ENCODE measurements at places on chromosomes 12 and 14. TPM values are rescaled to one million over a fixed set of nuclear protein-coding genes. Genes with fewer than 3 reads are reported as not detected.

The BBOF1 gene
- total RNA-seq: 2.7 TPM

The BCL2L2 gene
- total RNA-seq: 0.69 TPM

The NELL2 gene
- 48.3 TPM for total RNA-seq

The DCP1B gene
- total RNA-seq: 12.2 TPM

The PCED1B gene
- 86.5 TPM for total RNA-seq

The SOAT2 gene
- 1.5 TPM for total RNA-seq

The CNTN1 gene
- not detected for total RNA-seq

The HOXC9 gene
- total RNA-seq: not detected

The CPNE8 gene
- 5.6 TPM for total RNA-seq

The DHRS4 gene
- total RNA-seq: 20.8 TPM

The NT5DC3 gene
- 12.3 TPM for total RNA-seq

The BLTP3B gene
- 57.4 TPM for total RNA-seq

The PLBD2 gene
- total RNA-seq: 21.7 TPM

The OAS1 gene
- total RNA-seq: 5.1 TPM

The NEUROD4 gene
- not detected for total RNA-seq

The TRPV4 gene
- not detected for total RNA-seq
